ENCODE measurements at places on chromosomes 2 and 18.
A peak's percentile ranks its signal among the peaks of the same experiment; 100 is the strongest.

- DNase-seq: peak; percentile 84
Measured at GRCh38 chr18:47418746-47419145, 167.3 kb upstream of the SKOR2 start.

GRCh38 chr2:118705032-118705431 is 142.4 kb downstream of the EN1 start:
- DNase-seq: peak; percentile 86

GRCh38 chr2:42799881-42800280 is 7.5 kb upstream of the HAAO start:
- no peak for DNase-seq

DNA sequence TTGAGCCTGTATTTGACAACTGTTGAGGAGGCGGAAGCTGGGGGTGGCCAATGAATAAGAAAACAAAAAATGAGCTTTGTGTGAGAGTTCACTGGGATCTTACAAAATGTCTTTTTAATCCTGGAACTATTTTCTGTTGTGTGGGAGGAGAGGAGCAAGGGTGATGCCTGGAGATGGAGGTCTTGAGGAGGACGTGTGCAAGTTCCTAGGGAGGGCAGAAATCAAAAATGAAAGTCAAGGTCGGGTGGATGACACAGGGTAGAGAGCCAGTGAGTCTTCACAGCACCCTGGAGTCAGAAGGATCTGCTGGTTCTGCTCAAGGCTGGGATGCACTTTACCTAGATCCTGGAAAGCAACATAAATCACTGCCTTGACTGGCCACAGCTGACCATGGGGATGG is 180.3 kb upstream of the PKDCC start:
- no peak for DNase-seq

- peak; percentile 80 for DNase-seq
Measured at GRCh38 chr18:57784034-57784800, 18.9 kb downstream of the ATP8B1 start.

- peak; percentile 63 for DNase-seq
Measured at GRCh38 chr2:217790681-217791392, 212.0 kb downstream of the TNS1 start.

DNA sequence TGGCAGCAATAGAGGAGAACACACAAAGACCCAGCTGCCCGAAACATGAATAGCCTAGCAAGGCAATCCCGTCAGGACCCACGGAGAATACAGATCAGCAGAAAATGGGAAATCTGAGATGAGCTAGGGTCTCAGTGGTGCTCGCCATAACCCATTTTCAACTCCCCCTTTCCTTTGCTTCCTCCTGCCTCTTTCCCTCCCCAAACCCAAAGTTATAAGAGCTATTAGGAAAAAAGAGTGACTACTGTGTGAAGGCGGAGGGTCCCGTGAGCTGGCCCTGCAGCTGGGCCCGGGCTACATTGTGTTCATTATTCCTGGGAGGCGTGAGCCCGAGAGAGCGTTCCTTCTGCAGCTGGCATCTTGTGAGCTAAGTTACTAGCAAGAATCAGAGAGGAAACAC is 118.4 kb downstream of the PID1 start:
- DNase-seq: no peak

- no peak for DNase-seq
Measured at GRCh38 chr2:216478791-216479190, 19.9 kb upstream of the RPL37A start.

DNA sequence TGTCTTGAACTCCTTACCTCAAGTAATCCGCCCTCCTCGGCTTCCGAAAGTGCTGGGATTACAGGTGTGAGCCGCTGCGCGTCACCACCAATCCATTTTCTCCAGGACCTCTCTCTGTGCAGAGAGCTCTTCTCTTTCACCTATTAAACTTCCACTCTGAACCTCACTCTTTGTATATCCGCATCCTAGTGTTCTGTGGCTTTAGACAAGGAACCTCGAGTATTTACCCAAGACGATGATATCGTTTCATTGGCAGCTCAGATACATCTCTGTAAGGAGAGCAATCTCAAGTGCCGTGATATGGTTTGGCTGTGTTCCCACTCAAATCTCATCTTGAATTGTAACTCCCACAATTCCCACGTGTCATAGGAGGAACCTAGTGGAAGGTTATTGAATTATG is 15.1 kb upstream of the WDR33 start:
- no peak for DNase-seq

- no peak for DNase-seq
Measured at GRCh38 chr2:162475661-162476060, 131.7 kb downstream of the GCA start.

DNA sequence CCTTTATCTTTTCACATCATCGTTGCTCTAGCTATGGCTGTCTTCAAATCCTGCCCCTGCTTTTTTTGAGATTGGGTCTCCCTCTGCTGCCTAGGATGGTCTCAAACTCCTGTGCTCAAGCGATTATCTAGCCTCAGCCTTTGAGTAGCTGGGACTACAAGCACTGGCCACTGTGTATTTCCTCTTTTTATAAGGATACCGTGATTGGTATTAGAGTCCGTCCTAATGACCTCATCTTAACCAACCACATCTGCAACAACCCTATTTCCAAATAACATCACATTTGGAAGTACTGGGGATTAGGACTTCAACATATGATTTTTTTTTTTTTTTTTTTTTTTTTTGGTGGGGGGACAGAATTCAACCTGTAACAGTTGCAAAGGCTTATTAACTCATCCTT is 9.1 kb downstream of the RESP18 start:
- no peak for DNase-seq

GRCh38 chr2:167181134-167181533 is 292.9 kb downstream of the XIRP2 start:
- peak; percentile 54 for DNase-seq

DNA sequence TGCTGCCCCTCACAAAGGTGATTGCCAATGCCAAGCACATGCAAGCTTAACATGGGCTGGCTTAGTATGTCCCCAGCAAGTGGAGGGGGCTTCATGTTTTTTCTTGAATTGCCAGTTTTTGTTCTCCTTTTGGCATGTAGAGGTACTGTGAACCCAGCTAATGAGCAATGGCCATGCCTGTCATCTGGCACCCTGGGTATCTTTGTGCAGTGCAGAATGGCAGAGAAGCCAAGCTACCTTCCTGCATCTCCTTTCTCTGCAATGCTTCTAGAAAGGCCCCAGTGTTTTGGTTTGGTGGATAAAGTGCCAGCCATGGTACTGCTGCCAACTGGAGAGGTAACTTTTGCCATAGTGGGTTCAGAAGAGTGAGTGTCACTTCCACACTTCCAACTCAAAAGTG is 576.9 kb downstream of the CMPK2 start:
- no peak for DNase-seq

- DNase-seq: peak; percentile 75
Measured at GRCh38 chr2:43131051-43131889, 95.1 kb downstream of the ZFP36L2 start.

DNA sequence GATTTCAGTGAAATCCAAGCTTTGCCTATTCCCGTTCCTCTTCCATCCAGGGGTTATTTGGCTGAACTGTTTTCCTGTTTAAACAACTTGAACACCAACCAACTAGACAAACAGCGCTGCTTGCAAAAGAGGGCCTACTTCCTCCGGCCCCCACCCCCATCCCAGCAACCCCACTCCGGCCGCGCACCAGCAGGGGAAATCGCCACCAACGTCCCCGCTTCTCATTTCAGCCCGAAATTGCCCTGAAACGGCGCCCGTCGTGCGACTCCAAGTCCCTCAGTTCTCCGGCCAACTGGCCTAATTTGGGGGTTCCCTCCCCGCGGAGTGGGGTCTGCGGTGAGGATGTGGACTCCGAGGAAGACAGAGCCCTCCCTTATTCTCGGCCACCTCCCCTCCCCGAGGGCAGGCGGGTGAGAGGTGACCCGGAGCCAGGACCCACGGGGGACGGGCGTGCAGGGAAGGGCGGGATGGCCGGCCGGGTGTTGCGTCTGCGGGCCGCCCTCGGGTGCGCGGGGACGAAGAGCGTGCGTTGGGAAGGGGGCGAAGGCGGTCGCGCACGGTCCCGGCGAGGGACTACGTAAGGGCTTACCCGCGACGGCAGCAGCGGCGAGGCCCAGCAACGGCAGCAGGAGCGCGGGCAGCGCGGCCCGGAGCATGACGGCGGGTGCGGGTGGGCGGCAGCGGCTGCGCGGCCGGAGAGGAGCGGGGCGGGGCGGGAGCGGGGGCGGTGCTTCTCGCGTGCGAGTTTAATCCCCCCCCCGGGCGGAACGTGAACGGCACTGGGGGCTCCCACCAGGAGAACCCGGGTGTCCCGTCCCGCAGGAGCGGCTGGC is at the start of gene CD302:
Gene CD302 (minus strand): TSS at position 666 of the 833 bp plus-strand sequence. CDS start 10 bp downstream, at position 656.
- peak; percentile 42 for DNase-seq

- peak; percentile 61 for DNase-seq
Measured at GRCh38 chr2:67616749-67617148, 219.6 kb downstream of the ETAA1 start.

GRCh38 chr2:238042849-238043584 is 17.8 kb upstream of the SCLY start:
- DNase-seq: no peak

- DNase-seq: no peak
Measured at GRCh38 chr2:238488347-238488826, 61.7 kb downstream of the ASB1 start.

DNA sequence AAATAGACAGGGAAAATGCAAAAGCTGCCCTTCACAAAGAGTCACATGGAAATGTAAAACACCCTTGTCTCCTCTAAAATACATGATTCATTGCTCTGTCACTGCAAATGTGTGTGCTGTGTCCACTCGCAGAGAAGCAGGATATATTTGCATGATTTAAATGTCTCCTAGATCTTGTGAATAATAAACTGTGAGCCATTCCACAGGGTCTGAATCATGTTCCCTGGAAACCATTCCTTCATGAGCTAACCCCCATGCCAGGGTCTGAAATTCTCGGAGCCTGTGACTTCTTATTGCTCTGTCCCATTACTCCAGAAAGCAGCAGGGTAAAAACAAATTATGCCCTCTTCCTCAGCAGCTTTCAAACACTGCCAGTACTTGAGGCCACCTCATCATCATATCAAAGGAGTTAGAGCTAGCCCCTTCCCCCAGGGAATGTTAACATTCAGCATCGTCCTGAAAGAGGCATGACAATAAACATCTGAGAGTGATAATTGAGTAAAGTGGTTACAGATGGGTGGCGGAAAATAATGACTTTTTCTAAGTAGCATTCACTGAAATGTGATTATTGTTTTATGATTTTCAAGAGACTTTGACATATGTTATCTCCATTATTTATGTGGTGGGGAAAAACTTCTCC is 11.7 kb upstream of the CNGA3 start:
- peak; percentile 95 for DNase-seq

- no peak for DNase-seq
Measured at GRCh38 chr2:112996635-112997034, 8.6 kb upstream of the IL36A start.

DNA sequence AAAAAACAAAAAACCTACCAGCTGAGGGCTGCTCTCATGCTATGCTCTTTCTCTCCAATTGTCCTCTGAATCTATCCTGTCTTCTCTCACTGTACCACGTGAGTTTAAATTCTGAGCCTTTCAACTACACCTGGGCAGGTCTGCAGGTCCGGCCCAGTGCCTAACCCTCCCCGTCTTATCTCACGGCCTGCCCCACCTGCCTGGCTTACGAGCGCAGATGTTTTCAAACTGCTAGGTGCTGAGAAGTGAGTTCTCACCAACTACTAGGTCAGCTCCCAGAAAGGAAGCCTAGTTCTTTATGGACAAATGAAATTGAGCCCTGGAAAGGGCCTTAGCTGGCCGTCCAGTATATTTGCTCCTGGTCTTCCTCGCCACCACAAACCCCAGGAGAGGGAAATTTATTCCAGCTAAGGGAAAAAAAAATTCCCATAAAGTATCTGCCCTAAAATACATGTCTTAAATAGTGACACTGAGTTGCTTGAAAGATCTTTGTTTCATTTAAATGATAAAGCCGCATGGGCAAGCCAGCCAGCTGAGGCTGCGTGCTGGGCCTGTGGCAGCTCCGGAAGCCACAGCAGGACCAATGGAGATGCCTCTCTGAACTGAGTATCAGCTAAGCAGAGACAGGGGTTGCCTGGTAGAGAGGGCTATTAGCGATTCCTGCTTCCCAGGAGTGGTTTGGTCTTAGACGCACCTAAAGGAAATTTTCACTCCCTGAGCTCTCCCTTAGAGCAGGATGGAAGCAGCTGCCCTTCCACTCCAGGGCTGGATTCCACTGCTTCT is 92.5 kb upstream of the NCK2 start:
- DNase-seq: no peak

- DNase-seq: no peak
Measured at GRCh38 chr2:1756456-1756855, 12.1 kb upstream of the PXDN start.

DNA sequence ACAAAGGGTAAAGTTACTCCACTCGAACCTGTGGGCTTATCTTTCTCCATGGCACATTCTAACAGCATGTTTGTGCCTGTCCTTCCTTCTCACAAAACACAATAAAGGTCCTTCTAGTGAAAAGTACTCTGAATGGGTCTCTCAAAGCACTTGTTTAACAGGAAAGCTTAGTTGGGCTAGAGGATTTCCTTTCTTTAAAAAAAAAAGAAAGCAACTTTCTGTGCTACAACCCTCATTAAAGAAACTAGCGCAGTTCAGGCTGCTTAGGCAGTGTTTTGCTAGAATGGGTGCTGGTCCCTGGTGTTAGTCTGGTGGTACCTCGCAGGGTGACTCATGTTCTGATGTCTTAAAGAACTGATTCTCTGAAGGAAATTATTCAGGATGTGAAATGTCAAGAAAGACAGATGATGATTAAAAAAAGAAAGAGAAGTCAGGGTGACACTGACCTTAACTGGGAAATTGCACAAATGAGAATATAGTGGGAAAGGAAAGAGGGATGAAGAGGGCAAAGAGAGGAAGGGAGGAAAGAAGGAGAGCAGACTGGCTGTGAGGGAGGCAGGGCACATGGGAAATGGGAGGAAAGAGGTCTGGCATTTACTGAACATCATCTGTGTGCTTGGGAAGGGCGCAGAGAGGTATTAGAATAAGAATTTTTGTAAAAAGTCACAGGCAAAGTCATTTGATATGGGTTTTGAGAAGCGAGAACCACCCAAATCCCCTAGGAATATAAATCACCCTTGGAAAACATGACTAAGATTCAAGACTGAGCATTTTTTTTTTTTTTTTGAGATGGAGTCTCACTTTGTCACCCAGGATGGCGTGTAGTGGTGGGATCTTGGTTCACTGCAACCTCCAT is 74.9 kb downstream of the ATP8B1 start:
- peak; percentile 38 for DNase-seq

DNA sequence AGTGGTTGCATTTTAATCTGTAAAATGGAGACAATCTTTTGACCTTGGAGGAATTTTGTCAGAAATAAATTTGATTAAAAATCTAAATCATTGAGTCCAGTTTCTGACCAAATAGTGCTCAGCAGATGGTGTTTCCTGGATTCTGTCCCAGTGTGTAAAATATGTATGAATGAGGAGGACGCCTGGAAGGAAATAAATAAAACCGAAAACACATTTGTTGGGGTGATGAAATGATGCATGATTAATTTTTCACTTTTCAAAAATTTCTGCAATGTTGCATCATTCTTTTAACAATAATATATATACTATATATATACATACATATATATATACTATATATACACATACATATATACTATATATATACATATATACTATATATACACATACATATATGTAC is 261.1 kb upstream of the TRIB2 start:
- peak; percentile 58 for DNase-seq

DNA sequence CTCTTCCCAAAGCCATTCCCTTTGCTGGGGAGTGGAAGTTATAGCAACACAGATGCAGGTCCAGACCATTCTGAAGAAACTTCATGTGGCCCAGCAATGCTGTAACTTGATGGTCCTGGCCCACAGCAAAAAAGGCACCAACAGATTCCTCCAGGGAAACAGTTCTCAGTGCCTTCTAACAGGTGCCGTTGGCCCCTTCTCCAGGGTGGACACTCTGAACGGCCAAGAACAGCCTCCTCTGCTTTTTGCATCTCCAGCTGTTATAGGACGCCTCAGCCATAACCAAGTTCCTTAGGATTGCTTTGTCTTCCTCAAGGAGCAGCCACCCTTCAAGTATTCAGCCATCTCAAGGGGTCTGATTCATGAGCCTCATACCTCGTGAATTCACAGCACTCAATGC is 38.0 kb downstream of the MARCO start:
- no peak for DNase-seq
